ENCODE measurements at places on chromosomes 7 and 10.

DNA sequence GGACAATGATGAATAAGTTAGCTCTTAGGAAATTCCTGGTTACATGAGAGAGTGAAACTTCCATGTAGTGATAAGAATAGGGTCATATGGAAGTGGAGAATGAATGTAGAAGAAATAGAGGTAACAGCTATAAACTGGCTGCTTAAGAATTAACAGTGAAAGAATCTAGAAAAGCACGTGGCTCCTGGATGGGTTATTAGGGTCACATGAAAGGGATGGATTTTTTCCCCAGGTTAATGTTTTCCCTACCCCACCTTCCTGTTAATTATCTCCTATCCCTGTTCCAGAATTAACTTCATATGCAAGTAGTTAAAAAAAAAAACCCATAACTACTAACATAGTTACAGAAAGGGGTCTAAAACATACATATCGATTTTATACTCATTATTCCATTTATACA lies 58.0 kb downstream of the ANKIB1 start:
- no peak for DNase-seq

DNA sequence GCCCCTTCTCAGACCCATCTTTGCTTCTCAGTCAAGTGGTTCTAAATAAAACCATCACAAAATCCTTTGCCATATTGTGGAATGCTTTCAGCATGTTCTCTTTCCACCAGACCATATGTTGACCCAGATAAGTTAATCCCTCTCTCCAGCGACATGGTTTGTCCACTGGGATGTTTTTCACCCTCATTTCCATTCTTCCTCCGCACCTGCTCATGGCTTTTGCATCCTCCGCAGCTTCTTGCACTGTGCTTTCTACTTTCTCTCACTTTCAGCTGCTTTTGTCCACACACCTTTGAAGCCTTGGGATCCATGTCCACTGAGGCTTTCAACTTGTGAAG lies 52.3 kb upstream of the WAC start:
- DNase-seq = no peak

DNA sequence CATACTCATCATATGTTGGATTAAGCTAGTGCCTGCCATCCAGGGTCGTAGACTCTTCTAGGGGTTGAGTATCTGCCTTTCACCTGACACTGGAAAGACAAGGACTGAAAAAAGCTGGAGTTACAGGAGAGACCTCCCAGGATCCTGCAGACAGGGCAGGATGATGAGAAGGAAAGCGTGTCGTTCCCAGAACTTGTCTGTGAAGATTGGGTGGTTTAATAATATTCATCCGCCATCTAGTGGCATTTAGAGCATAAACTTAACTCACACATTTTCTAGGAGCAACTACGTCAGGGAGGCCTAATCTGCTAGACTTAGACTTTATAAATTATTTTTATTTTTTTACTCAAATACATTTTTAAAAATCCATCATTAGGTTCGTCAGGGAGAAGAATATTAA lies 59.6 kb downstream of the ADRB1 start:
- DNase-seq = peak; percentile 39

- DNase-seq = no peak
Measured at GRCh38 chr7:48182718-48183369, 11.6 kb downstream of the ABCA13 start.

DNA sequence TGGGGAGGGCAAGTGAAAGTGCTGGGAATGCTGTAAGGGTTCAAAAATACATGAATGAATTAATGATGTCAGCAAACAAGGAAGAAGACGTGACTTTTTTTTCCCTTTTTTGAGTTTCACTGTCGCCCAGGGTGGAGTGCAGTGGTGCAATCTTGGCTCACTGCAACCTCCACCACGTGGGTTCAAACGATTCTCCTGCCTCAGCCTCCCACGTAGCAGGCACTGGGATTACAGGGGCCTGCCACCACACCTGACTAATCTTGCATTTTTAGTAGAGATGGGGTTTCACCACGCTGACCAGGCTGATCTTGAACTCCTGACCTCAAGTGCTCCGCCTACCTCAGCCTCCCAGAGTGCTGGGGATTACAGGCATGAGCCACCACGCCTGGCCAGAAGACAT lies 30.0 kb downstream of the DENND10 start:
- no peak for DNase-seq

DNA sequence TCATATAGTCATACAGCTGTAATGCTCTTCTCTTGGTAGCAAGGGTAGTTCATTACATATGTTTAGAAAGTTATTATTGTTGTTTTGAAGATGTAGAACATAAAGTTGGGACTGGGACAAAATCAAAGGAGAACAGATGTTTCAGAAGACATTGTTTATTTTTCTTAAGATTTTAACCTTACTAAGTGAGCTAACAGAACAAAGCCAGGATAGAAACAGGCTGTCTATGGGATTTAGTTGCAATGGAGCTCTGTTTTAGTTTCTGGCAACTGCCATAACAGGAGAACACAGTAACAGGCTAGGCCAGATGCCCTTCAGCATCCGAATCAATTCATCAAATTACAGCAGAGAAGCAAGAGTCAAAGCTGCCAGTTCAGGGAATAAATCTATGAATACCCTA lies 382.4 kb downstream of the ARL4A start:
- DNase-seq = no peak

- no peak for DNase-seq
Measured at GRCh38 chr7:40845943-40846342, 711.1 kb downstream of the SUGCT start.

DNA sequence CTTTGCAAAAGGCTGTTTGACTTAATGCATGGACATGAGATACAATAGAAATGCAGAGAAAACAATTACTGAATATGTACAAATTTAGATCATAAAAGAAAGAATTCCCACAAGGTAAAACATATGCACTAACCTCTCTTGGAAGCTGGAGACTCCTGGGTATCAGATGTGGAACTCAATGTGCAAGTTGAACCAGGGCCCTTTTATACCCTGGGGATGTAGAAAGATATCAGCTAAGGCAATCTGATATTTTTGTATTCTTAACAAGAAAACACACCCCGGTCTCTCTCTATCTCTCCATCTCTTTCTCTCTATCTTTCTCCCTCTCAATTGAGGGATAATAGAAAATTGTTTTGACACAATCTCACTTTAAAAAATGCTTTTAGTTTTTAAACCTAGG lies at the start of gene IDI2:
IDI2 (minus strand) TSS at position 177 of the 400 bp plus-strand sequence. CDS start 1,136 bp downstream, outside the sequence.
- DNase-seq = no peak

DNA sequence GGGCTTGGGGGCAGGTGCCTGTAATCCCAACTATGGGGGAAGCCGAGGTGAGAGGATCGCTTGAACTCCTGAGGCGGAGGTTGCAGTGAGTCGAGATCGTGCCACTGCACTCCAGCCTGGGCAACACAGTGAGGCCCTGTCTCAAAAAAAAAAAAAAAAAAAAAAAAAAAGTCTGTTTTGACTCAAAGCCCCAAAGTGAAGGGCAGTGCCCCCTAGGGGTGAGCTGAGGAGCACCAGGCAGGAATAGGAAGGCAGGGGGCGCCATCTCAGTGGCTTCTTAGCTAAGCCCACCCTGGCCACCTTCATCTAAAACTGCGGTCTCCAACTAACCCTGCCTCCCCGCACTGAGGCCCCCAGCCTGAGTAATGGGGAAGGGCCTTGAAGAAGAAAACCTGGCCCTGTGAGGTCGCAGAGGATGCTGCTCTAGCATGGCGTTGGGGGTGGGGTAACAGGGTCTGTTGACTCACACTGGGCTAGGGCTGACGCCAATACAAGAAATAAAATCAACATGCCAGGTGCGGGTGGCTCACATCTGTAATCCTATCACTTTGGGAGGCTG lies 9.8 kb downstream of the PODXL start:
- DNase-seq = no peak

DNA sequence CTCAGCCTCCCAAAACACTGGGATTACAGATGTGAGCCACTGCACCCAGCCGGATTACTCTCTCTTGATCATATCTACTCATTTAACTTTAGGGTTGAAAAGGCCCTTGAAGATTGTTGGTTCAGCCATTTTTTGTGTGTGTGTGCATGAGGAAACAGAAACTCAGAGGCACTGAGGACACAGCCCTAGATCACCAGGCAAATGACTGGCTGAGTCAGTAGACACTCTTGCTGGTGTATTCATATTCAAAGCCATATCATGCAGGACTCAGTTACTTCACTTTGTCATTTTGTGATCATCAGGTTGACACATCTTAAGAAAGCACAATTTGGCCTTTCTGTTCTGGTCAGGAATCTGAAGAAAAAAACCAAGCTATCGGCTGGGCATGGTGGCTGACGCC lies 253.4 kb downstream of the TRIL start:
- no peak for DNase-seq

- DNase-seq = no peak
Measured at GRCh38 chr7:128774921-128775320, 673 bp downstream of the OPN1SW start.

GRCh38 chr10:48266528-48266927 lies 8.0 kb downstream of the FRMPD2 start:
- DNase-seq = no peak

- no peak for DNase-seq
Measured at GRCh38 chr10:82294874-82295378, 419.9 kb downstream of the NRG3 start.

- no peak for DNase-seq
Measured at GRCh38 chr7:40824461-40824860, 689.7 kb downstream of the SUGCT start.

- no peak for DNase-seq
Measured at GRCh38 chr10:78970261-78970660, 98.5 kb upstream of the ZMIZ1 start.

DNA sequence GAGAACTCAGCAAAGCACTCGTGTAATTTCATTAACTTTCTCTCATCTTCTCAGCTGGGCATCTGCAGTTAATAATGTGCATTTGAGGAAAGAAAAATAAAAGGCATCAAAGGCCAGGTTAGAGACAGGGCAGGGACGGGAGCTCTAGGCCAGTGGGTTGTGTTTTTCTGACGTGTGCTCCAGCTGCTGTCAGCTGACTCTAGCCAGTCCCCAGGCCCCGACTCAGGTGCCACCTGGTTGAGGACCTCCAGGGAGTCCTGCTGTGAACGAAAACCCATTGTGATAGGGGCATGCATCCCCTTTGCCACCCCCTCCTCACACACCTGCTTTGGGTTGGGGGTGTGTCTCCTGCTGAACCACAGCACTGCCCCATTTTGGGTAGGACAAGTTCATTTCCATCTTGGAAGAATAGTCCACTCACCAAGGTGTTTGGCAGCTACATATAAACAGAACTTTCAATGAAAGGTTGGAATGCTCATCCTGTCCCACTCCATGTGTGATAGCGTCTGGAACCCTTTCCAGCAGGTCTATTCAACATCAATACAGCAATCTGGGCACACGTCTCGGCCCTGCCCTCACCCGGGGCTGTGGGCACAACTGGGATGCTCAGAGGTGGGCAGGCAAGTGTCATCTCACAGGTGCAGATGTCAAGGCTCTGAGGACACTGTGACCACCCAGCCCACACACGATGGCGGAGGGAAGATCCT lies 146.1 kb upstream of the FAM20C start:
- DNase-seq = no peak

- no peak for DNase-seq
Measured at GRCh38 chr7:70017357-70017756, 419.1 kb downstream of the AUTS2 start.

GRCh38 chr10:22534849-22535604 lies 179.4 kb downstream of the PIP4K2A start:
- DNase-seq = no peak

GRCh38 chr7:19352305-19352695 lies 207.1 kb upstream of the FERD3L start:
- DNase-seq = no peak

- DNase-seq = peak; percentile 47
Measured at GRCh38 chr10:101965075-101965765, 90.8 kb downstream of the ARMH3 start.

DNA sequence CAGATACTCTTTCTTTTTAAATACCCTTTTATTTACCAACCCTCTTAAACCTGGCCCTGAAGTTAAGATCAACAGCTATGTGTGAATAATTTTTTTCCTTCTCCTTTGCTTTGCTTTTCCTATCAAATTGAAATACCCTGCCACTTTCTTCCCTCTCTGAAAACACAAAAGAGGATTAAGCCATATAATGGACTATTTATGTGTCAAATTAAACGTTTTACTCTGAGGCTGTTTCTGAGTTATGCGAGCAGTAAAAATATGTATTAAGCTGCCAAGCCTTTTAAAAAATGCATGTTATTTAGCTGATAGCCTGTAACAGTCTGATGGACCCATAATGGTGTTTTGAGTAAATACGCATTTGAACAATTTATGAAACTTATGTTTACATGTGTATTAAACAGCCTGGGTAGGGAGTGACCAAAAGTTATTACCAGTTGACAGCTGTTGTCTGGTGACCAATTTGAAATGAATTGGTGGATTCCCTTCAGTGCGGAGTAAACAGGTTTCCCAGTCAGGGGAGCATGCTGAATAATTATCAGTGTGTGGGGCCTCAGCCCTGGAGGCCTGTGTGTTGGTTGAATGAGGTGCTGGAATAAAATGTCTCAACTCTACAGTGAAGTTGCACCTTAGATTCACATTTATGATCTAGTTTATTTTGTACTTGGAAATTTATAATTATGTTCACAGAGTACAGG lies 89.6 kb downstream of the AUTS2 start:
- DNase-seq = no peak

GRCh38 chr10:132326925-132327324 lies 5.1 kb upstream of the LRRC27 start:
- DNase-seq = no peak

- DNase-seq = no peak
Measured at GRCh38 chr10:85557077-85557476, 809.5 kb downstream of the GRID1 start.

DNA sequence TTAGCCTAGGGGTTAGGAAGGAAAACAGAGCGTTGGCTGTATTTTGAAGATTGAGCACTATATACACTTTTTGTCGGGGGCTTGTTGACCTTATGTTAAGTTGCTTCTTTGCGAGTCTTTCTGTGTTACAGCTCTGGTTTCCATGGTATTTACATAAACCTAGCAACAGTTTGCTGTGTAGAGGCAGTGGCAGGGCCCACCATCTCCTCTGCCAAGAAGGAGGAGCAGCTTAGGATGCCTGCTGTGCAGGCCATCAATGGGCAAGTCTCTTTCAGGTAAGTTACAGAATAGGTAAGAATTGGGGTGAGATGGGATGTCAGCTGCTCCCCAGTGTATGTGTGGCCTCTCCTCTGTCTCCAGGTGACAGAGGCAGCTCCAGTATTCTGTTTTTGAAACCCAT lies 485.5 kb downstream of the LRMDA start:
- no peak for DNase-seq

DNA sequence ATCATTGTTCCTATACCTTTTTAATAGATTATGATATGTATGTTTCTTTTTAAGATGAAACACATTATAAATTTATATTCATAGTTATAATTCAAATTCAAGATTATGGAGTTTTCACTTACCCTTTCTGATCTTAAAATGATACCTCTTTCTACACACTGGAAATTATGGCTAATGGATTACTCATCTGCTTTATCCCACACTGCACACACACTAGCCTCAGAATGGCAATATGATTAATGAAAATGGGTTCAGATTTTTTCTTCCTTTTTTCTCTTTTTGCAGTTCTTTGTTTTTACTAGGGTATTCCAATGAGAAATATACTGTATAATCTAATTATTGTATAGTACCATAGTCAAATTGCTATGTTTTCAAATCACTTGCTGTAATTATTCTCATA lies 82.3 kb upstream of the FZD1 start:
- DNase-seq = no peak

Measured in LNCaP clone FGC (cell line).